ENCODE measurements at places on chromosomes 7 and 10.
A peak's percentile ranks its signal among the peaks of the same experiment; 100 is the strongest.

DNA sequence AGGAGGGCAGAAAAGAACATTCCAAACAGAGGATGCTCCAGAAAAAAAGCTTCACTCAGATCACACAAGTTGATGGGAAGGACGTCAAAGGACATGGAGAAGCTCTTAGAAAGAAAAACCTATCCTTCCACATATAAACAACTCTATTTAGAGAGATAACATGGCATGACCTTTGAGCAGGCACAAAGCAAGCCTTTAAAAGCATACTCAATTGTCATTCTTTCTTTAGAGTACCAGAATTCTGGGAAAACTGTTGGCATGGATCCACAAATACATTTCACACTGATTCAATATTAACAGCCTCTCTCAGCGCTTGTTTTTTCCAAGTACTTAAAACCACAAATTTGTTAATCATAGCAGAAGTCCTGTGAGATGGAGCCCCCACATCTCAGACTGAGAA, 7.3 kb upstream of the ABLIM1 start:
- DNase-seq: no peak

DNA sequence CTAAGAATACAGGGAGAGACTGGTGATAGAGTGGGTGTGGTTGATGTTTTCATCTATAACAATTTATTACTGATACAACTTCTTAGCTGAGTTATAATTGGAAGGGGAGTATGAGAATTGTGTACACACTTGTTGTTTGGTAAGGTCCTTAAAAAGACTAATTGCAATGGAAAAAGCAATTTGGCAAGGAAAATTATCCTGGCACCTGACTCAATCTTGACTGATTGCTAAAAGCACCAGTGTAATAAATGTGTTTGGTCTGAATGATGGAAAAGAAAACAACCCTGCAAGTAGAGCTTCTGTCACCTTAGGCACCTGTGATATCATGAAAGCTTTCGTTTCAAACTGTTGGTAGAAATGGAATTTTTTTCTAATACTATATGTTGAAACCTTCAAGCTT, 6.7 kb upstream of the GSDME start:
- no peak for DNase-seq

- DNase-seq: no peak
These were observed 18.0 kb upstream of the ZNF488 start for GRCh38 chr10:47401874-47402640.

GRCh38 chr10:123241391-123242141, 87.4 kb downstream of the BUB3 start:
- DNase-seq: peak; percentile 81

- DNase-seq: no peak
These were observed 106.2 kb downstream of the KAT6B start for GRCh38 chr10:74932648-74933047.

GRCh38 chr7:73487486-73487885, 34.6 kb downstream of the BAZ1B start:
- no peak for DNase-seq

DNA sequence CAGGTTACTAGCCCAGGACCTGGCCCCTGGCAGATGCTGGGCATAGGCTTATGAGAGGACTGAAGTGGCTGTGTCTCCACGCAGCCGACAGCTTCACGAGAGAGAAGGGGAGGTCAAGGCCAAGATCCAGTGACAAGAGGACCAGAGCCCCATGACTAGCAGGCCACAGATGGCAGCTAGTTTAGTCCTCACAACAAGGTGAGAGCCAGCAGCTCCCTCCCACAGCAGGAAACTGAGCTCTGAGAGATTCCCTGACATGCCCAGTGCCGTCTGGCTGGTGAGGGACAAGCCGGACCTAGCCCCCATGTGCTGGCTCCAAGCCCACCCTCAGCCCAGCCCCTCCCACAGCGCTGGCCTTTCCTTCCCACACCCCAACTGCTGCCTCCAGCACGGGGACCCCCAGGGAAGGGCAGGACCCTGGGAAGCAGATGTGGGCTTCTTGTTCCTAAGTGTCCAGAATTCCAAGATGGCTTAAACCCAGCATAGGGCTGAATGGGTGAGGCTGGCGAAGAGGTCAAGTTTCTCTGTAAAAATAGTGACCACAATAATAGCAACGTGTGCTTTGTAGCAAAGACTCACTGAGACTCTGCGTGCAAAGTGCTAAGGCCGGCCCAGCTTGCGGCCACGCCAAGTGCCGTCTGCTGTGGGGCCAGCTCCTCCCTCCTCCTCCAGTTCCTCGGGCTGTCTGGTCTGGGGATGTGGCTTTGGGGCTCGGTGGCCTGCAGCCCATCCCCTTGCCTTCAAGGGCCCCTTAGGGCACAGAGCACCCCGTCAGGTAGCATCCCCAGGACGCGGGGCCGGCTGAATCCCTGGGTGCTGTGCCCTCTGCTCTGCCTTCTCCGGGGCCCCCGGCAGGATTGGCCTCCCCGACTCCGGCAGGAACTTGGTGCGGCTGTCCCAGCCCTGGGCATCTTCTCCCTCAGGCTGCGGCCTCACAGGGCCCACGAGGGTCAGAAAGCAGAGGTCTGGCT, 7.8 kb upstream of the FAM20C start:
- no peak for DNase-seq

DNA sequence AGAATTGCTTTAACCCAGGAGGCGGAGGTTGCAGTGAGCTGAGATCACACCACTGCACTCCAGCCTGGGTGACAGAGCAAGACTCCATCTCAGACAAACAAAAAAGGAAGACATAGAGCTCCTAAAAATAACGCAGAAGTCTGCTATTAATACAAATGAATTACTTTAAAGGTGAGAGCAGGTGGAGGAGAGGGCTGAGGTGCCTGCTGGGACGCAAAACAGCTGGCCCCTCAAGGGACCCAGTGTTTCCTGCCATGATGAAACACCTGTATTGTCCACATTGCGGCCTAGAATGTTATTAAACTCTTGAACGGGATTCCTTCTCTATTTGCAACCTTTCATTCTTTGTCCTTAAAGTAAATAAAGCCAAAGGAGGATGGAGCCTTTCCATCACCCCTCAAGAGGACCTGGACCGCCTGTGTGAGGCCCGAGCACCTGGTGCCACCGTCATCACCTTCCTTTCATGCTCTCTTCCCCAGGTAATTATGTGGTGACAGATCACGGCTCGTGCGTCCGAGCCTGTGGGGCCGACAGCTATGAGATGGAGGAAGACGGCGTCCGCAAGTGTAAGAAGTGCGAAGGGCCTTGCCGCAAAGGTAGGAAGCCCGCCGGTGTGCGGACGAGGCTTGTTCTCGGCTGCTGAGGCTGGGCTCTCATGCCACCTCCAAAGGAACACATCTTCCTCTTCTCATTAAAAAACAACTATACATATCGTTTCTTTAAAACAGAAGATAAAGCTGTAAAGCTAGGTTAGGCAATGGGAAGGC, 136.7 kb downstream of the EGFR start:
- DNase-seq: no peak

- DNase-seq: no peak
These were observed 2.1 kb downstream of the SYNPO2L start for GRCh38 chr10:73653701-73654100.

GRCh38 chr10:113411456-113411855, 141.4 kb upstream of the HABP2 start:
- DNase-seq: no peak

DNA sequence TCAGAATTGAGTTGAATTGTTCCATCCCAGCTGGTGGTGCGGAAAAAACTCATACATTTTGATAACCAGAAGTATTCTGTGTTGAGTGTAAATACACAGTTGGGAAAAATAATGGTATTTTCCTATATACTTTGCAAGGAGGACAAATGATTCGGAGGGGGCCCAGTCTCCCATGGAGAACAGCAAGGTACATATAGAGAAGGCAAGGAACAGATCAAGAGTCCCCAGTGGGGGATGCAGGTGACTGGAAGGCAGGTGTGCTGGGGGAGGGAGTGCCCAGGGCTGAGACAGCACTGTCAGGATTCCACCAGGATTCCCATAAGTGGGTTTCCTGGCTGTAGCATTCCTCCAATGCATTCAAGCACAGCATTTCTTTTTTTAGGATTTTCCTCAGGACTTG, 10.8 kb upstream of the ADCY1 start:
- no peak for DNase-seq

- no peak for DNase-seq
These were observed 69.4 kb downstream of the C1GALT1 start for GRCh38 chr7:7251742-7252141.

- DNase-seq: no peak
These were observed 73.9 kb downstream of the CELF2 start for GRCh38 chr10:11091517-11092102.

- DNase-seq: no peak
These were observed 13.9 kb downstream of the RHBDD2 start for GRCh38 chr7:75892634-75893272.

DNA sequence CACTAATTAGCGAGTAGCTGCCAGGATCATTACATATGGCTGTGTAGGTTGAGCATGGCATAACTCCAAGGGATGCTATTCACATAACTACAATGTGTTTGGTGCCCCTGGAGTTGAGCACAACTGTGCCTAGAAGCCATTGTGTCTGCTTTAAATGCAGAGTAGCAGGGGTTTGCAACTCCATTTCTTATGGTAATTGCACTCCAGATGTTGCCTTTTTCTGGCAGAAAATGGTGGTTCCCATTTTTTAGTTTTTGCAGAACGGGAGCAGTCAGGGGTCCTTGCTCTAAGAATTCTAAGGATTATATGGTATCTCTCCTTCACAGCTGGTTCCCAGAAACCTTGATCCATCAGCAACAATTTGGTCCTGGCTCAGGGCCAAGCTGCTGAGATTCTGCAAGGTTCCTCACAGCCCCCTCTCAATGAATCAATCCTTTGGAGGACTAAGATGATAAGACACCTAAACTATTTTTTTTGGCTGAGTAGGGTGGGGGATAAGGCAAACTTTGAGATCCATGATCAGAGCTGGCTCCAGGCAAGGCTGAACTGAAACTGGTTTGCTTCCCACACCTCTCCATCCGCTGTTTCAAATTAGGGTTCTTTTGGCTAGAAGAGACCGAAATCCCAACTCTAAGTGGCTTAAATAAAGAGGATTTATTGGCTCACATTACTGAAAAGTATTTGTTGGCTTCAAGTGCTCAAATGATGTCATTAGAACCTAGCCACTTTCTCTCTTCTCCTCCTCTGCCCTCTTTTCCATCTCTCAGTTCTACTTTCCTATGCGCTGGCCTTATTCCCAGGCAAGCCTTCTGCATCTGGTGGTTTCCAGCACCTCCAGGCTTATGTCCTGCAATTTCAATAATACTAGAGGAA, 97.5 kb upstream of the CCDC6 start:
- no peak for DNase-seq

DNA sequence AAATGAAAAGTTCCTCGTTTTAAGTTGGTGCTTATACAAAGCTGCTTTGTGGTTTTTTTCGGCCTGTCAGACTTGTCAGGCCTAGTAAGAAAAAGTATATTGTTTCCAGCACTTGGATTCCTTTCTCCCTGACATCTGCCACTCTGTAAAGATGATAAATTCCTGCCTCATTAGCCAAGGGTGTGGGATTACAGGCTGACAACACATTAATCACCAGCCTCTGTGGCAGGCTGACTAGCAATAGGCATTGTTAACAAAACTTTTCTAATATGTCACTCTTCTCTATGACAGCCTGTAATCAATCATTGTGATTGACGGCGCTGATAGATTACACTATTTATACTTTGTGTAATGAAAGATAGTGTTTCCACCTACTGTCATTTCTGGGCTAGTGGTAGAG, 682.5 kb downstream of the LRMDA start:
- DNase-seq: no peak

GRCh38 chr7:131107337-131108211, 220.1 kb upstream of the MKLN1 start:
- peak; percentile 91 for DNase-seq

DNA sequence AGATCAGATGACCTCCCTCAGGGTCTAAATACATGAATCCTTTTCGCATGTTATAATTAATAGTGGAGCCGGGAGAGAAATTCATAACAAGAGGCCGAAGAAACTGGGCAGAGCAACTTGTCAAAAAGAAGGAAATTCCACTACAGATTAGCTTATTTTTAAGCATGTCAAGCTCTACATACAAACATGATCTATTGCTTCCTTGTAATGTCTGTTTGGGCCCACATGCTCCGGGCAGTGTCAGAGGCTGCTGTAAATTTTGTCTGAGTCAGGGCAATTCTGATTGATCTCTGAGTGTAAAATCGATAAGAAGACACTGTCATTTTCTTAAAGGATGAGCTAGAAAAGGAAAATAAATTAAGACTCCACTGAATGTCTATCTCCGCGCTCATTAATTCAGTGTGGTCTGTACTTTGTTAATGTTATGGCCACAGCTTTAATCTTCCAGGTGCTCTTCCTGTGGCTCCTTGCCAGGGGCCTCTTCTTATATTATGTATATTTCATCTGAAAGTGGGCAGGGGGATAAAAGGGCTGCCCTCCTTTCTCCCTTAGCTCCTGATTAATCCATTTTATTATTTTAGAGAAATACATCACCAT, 194.1 kb upstream of the SP8 start:
- DNase-seq: no peak

DNA sequence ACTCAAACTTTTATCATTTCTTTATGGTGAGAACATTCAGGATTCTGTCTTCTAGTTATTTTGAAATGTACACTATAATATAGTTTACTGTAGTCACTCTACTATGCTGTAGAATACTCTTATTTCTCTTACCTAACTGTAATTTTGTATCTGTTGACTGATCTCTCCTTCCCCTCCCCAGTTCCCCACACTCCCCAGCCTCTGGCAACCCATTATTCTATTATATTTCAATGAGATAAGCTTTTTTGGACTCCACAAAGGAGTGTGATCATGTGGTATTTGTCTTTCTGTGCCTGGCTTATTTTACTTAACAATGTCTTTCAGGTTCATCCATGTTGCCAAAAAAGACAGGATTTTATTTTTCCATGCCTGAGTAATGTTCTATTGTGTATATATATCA, 71.4 kb upstream of the DYNC1I1 start:
- no peak for DNase-seq

- no peak for DNase-seq
These were observed 73.3 kb upstream of the SMNDC1 start for GRCh38 chr10:110378006-110378405.

DNA sequence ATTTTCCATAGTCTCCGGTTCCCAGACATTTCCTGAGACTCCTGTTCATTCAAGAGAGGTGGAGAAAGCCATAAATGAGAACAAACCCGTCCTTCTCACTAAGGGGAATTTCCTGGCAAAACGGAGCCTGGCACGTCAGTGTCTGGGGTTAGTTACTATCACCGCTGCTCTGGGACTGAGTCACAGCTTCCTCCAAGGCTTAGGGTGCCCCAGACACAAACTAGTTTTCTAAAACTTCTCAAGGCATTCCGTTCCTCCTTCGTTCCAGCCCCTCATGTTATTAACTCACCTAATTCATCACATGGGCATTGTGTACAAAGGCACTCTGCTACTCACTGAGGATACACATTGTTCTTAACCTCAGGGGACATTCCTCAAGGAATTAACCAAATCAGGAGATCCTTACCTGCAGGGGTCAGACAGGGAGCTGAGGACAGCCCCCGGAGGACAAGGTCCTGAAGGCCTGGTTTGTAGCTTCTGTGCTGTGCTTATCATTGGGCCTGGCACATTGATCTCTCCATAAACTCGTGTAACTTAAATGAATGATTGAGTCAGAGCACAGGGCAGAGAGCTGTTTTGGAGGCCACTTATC, 103.0 kb upstream of the KLF6 start:
- peak; percentile 88 for DNase-seq

Measured in CD4-positive, alpha-beta T cell treated with Interleukin-10 for 1 hour (primary cell).